NCI-H748 treated with DMSO at 0.1 percent for 48 hours (cell line): ENCODE measurements at places on chromosomes 4 and X.

DNA sequence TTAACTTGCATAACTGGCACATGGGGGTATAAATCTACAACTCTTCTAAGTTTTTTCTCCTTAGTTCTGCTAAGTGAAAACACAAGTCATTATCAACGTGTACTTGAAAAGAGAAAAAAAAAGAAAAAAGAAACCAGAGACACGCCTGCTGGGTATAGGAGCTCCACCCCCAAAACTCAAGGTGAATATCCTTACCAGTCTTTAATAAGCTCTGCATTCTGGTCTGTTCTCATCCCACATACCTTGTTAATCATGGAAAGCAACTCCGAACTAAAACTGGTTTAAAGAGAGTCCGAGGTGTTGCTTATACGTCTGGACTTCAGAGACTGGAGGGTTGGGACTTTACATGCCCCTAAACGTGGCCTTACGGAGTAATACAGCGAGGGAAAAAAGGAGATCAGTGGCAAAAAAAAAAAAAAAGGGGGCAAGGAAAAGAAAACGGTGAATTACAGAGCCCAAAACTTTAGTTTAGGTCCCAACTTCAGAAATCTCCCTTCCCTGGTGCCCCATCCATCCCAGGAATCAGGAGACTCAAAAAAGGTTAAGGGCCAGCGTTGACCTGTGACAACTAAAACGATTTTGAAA, 1.0 kb downstream of the PGRMC2 start:
- DNase-seq, result peak; percentile 20

DNA sequence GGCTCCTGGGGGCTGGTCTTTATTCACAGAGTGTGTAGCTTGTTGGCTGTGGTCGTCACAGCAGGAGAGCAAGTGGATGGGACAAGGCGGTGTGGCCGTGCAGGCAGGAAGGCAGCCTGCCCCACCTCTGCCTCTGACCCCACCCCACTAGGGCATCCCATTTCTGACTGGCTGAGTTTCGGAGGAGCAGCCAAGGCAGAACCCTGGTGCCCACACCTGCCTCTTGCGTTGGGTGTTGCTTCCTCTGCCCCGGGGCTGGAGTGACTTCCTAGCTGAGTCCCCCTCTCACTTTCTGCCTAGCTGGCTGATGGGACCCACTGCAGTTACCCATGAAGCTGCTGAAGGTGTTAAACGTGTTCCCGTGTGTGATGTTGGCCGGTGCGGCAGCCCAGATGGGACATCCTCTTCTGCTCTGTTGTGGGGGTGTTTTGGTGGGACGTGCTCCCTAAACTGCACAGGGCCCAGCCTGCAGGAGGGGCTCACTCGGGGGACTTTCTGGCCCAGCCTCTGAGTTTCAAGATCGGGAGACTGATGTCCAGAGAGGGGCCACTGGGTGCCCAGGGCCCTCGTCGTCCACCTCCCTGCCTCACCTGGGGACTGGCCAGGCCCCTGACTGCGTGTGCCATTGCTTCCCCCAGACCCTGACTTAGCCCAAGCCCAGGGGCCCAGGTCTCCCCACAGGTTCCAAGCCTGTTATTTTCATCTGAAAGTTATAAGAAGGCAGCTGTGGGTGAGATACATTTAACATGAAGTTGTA, 101.5 kb downstream of the PSAPL1 start:
- no peak for DNase-seq

DNA sequence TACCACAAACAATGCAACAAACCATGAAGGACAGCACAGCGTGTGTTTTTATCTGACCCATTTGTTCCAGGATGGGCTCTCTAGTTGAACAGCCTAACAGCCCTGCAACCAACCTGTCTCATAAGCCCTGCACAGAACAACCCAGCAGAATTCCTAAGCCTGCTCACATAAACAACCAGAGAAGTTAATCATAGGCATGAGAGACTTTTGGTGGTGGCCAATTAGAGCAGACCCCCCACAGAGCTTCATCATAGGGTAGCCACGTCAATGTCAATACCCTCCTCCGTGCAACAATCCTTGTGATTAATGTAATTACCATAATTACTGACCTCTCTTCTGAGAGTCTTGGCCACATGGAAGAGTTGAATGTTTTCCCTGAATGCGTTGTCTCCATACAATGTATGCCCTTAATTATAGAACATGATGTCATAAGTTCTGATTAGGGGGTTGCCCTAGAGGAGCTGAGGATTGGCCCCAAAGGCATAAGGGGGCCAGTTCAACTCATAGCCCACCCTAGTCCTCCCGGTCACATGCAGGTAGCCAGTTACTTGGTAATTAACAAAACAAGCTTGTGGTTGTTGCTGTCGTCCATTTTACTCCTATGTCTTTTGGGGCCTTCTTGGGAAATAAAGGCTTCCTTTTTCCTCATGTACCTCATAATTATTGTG, 92.7 kb downstream of the SYNPO2 start:
- peak; percentile 74 for DNase-seq

DNA sequence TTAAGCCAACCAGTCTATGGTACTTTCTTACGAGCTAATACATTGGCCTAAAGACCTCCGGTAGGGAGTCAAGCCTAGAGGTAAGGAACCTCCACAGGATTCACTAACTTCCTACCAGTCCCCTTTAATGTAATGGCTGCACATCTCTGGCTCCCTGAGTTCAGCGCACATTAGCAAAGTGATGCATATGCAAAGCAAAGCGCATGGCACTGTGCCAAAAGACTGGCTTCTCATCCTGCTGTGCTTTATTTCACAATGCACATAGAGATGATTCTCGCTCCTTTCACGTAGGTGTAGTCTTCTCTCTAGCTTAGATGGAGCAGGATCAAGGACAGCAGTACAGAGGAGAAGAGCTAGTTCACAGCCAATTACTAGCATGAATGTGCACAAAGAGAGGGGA, 14.6 kb upstream of the CLTRN start:
- DNase-seq, result no peak

DNA sequence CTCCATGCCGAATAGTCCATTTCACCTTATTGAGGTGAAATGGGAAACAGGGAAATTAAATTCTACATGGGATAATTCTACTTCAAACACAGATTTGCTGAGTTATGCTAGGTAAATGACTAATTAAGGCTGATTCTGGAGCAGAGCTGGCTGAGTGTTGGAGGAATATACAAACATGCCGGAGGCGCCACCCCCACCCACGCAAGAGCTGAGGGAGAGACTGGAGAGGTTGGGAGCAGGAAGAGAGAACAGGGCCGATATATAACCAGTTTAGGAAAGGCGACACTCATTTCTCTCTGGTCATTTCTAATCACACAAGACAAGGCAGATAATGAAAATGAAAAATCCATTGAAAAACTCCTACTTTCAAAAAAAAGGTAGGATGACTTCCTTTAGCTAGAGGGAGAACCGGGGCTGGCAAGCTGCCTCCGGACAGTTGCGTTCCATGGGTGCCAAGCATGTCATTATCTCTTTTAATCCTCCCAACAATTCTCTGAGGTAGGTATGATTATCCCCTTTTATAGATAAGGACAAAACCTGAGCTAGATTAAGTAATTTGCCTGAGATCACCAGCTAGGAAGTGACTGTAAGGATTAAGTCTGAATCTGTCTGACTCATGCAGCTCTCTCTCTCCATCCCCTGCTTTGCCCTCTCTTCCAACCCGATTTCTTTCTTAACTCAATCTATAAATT, 27.6 kb upstream of the CFAP299 start:
- DNase-seq, result peak; percentile 60

GRCh38 chrX:89033723-89034122, 286.7 kb downstream of the CPXCR1 start:
- no peak for DNase-seq

DNA sequence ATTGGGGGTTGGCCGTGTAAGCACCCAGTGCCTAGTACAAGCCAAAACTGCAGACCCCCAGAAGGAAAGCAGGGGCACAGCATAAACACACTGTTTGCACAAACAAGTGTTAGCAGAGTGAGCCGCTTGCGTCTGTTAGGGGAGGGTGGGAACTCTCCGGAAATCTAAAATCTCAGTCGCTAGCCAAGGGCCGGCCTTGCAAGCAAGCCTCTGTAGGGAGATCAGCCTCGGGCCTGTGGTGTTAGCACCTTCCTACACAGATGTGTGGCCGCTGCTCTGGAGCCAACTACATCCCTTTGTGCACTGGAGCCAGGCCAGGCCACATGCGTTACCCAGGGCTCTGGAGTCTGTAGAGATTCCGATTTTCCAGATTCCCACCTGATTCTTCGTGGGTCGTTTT, 67.1 kb downstream of the GPR143 start:
- DNase-seq, result no peak

DNA sequence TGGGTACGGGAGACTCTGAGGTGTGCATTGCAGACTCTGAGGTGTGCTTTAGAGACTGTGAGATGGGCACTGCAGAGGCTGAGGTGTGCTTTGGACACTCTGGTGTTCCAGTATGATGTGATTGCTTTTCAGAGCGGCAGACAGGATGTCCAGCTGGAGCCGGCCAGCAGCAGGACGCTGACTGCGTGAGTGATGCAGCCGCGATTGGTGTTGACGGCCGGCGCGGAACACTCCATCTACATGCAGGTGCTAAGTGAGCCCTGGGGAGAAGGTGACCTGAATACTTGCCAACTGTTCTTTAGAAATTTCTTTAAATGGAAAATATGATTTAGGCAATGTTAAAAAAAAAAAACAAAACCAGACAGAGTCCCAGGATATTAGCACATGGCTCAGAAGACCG, 103.1 kb upstream of the PPP2R3B start:
- DNase-seq, result no peak

- no peak for DNase-seq
Measured at GRCh38 chr4:140947506-140947905, 185.8 kb downstream of the RNF150 start.

GRCh38 chrX:47523713-47524166, 37.3 kb upstream of the ARAF start:
- no peak for DNase-seq

DNA sequence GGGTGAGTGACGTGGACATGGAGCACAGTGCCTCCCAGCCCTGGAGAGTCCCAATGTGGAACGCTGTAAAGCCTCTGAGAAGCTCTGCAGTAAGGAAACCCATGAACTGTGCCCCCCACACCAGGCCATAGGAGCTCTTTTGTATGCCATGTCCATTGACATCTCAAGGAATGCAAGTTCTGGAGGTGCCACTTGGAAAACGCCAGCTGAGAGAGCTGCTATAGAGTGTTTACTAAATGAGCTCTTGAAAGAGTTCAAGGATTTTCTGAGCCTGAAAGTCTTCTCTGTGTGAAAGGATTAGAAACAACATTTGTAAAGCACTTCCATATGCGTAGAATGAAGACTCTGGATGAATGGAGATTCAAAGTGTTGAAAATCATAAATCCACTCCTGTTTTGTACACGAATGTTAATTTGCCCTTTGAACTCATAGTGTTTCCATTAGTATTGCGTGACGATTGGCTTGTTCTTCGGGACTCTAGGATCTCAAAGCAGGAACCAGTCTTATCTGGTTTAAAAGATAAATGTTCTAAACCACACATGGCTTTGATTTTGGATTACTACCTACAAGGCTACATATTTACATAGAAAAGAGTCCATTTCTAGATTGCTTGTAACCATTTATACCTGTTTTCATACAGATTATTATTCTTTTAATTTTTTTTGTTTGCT, 41.8 kb upstream of the STOX2 start:
- DNase-seq, result no peak

DNA sequence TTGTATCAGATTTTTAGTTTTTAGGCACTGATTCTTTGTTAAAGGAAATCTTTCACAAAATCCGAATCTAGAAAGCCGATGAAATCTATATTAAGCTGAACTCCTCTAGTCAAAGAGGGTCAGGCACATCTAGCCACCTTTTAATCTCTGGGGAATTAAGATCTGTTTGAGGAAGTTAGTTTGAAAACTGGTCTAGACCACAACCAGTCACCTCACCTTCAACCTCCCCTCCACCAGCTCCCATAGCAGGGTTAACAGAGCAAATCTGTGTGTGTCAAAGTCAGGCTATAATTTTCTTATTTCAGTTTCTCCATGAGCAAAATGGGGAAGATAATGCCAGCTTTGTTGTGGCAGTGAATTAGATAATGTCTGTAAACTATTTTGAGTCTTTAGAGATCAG, 110.0 kb upstream of the IGFBP7 start:
- DNase-seq, result no peak

- no peak for DNase-seq
Measured at GRCh38 chrX:68651110-68651509, 3.6 kb downstream of the STARD8 start.

- DNase-seq, result no peak
Measured at GRCh38 chrX:19810802-19811201, 76.6 kb downstream of the SH3KBP1 start.

- peak; percentile 58 for DNase-seq
Measured at GRCh38 chrX:101617211-101618191, at the start of gene ARMCX6. TSS of gene ARMCX6 (minus strand) at chrX:101618000. CDS start at chrX:101616620, 1,380 bp downstream.

DNA sequence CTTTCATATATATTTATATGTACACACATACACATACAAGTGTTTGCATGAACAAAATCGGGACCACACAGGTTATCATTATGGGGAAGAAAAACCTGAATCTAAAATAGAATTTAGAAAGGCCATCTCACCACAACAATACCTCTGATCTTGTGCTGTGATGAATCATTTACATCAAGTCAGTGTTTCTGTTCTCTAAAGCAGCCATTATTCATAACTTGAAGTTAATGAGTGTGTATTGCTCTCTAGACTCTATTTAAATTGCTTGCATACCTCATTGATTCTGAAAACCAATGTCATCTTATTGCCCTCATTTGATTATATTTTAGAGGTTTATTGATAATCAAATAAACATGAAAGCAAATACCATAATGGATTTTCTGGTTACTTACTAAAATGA, 71.6 kb downstream of the FAM114A1 start:
- no peak for DNase-seq

- no peak for DNase-seq
Measured at GRCh38 chrX:153762626-153763173, 1.3 kb upstream of the PLXNB3 start.

GRCh38 chr4:142559986-142560385, 286.1 kb downstream of the INPP4B start:
- no peak for DNase-seq
